ENCODE measurements at places on chromosomes 6 and 20. TPM values are rescaled to one million over a fixed set of nuclear protein-coding genes. Genes with fewer than 3 reads are reported as not detected.

The TCF15 gene
- 0.49 TPM for total RNA-seq

The RPP21 gene
- 31.7 TPM for total RNA-seq

The CRISP2 gene
- 0.49 TPM for total RNA-seq

The LZTS3 gene
- total RNA-seq = 15.0 TPM

The TAGAP gene
- total RNA-seq = 0.49 TPM

The HLA-DQB2 gene
- not detected for total RNA-seq

The IL20RA gene
- total RNA-seq = 0.25 TPM

The OOEP gene
- not detected for total RNA-seq

The PCSK2 gene
- total RNA-seq = 11.6 TPM

The DEFB114 gene
- total RNA-seq = not detected

The TRIM31 gene
- total RNA-seq = not detected

The MARCKS gene
- total RNA-seq = 269 TPM

The COX4I2 gene
- not detected for total RNA-seq

The SIRPG gene
- total RNA-seq = not detected

The STMND1 gene
- 0.25 TPM for total RNA-seq

The BEND6 gene
- 14.5 TPM for total RNA-seq

The SPATS1 gene
- total RNA-seq = not detected

The HLA-DRB1 gene
- total RNA-seq = 1.7 TPM

The ZNF334 gene
- total RNA-seq = 17.5 TPM

The SCRT2 gene
- 4.7 TPM for total RNA-seq

The ZBTB46 gene
- total RNA-seq = 18.7 TPM

The UBE2J1 gene
- total RNA-seq = 42.8 TPM

The GLP1R gene
- total RNA-seq = under 0.01 TPM

The RAD21L1 gene
- total RNA-seq = under 0.01 TPM

The RAET1L gene
- total RNA-seq = 0.25 TPM

The TUBB2A gene
- total RNA-seq = 1,088 TPM

The C20orf144 gene
- not detected for total RNA-seq

The REM1 gene
- total RNA-seq = not detected

All from temporal lobe (tissue), 4 donors.